ENCODE measurements at places on chromosomes 3 and 15.
A peak's percentile ranks its signal among the peaks of the same experiment; 100 is the strongest.

- peak; percentile 24 for DNase-seq
These were observed 1.3 kb downstream of the CHST13 start for GRCh38 chr3:126525091-126525852.

GRCh38 chr15:79900087-79900486 lies 3.3 kb upstream of the MTHFS start:
- DNase-seq: no peak

DNA sequence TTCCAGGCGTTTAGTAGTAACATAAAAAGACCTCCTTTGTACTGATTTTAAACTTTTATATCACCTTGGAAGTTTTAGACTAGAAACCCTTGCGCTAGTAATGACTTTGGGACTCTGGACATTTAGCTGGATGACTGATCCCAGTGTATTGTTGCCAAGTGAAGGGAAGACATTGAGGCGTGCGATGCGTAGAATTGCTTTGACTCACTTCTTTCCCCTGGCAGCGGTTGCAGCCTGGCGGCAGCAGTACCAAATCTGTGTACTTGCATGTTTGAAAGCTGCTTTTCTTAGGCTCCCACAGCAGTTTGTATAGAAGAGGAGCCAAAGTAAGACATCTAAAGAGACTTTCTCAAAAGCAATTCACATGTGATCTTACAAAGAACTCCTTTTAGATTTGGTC lies 151.6 kb downstream of the BBX start:
- DNase-seq: no peak

GRCh38 chr3:5187920-5188418 lies 462 bp downstream of the EDEM1 start:
- peak; percentile 73 for DNase-seq

DNA sequence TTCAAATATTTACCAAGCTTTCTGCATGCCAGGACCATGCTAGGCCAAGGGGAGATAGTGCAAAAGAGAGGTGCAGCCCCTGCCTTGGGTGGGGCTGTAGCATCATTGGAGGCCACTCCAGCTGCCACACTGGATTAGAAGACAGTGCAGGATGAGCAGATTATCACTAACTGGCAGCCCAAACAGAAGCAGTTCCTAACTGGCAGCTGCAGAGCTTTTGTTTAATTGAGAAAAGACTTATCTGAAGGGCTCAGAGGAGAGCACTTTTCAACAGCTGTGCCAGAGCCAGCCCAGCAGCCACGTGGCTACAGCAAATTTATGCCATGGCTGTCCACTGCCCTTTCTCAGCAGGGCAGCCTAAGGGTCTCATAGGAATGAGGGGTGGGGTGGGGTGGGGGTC lies 13.5 kb upstream of the ACSBG1 start:
- DNase-seq: no peak

- no peak for DNase-seq
These were observed 23.4 kb upstream of the MAP4 start for GRCh38 chr3:48039487-48040190.

- DNase-seq: no peak
These were observed 293.7 kb downstream of the NSUN3 start for GRCh38 chr3:94356581-94356980.

DNA sequence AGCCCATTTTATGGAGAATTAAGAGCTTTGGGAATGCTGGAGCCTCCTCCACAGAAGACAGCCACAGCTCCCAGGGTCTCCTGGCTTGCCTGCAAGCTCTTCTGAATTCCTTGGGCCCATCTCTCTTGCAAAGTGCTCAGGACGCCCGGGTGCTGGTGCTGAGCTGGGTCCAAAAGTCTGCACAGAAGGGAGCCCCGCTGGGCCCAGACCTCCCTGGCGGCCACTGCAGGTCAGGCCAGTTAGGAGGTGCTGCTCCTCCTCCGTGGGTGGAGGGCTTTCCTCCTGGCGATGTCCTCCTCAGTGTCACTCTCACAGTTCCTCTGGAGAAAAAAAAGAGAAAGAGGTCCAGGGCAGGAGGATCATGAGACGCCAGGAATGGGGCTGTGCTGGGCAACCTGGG lies 74.5 kb upstream of the HERC1 start:
- DNase-seq: no peak

DNA sequence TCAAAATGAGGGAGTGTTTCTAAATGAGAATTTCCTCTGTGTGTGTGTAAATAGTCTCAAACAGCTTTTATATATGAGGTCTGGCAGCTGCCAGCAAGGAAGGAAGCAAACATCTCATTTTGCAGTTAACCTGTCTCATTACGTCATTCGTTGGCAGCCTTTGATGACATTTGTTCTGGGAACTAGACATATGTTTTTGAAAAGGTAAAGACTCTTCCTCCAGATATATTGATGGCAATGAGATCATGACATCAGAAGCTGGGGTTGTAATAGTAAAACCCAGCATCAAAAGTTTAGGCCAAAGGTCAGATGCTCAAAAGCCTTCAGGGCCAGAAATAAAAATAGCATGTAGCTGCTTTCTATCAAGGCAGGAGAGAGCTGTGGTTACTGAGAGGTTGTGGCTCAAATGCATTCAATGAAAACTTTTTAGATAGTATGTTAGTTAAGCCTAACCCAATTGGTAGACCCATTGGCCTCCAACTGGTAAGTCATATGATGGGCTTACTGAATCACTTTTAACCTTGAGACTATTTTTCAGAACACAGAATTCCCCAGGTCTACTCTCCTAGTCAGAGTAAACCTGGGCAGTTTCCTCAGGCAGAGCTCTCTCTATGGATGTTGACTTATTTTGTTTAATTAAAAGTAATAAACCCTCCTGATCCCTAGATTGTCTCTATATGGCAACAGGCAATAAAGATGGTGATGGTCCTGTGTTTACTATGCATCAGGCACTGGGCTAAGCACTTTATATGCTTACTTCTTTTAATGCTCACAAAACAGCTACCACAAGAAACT lies 386.5 kb upstream of the CFAP20DC start:
- DNase-seq: no peak

GRCh38 chr3:55173504-55173903 lies 245.6 kb upstream of the LRTM1 start:
- no peak for DNase-seq

- no peak for DNase-seq
These were observed 56.4 kb downstream of the RPL39L start for GRCh38 chr3:187082758-187083375.

DNA sequence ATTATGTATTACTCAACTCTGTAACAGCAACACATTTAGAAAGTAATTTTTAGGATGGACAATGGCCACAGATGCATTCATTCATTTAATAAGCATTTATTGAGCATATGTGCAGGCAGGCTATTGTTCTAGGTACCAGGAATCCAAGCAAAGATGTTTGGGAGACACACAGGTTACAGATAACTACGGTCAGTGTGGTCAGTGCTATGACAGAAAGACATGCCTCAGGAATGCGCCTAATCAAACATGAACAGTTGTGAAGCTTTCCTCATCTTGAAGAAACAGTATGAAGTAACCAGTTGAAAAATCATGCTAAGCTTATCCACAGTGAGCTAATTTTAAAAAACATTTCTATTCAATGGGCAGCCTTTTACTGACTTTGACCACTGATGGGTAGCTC lies 155.4 kb upstream of the CCDC54 start:
- DNase-seq: no peak

DNA sequence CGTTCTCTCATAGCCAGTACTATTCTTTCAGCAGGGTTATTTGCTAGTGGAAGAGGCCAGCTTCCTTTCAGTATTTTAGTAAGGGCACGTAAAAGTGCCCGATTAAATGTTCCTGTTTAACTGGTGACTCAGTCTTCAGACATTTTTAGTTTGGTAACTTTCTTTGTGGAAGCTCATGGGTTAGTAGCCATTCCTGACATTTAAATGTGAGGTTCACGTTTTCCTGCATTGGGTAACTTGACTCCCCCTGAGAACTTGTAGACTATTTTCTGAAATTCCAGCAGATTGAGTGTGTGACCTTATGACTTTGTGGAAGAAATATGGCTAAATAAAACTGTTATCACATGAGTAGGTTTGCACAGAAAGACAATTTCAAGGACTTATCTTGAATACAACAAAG lies 16.9 kb downstream of the ABHD2 start:
- no peak for DNase-seq

GRCh38 chr3:114406286-114406685 lies 112.5 kb downstream of the TIGIT start:
- DNase-seq: no peak

- DNase-seq: no peak
These were observed 9.0 kb upstream of the PIK3R4 start for GRCh38 chr3:130755666-130756065.

- no peak for DNase-seq
These were observed 766.5 kb upstream of the CFAP20DC start for GRCh38 chr3:59816312-59816711.

DNA sequence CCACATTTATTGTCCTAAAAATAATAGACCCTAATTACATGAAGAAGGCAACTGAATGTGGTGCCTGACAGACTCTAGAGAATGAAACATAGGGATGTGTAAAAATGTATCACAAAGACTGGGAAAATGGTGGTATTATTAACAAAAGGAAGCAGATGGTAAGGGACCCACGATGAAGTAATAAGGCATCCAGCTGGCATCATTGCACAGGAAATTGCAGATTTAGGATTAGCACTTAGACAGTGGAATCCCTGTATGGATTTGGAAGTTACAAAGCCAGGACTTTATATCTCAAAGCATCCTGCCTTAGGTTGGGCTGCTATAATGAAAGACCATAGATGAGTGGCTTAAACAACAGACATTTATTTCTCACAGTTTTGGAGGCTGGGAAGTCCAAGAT lies 104.3 kb downstream of the PPM1L start:
- DNase-seq: no peak

- DNase-seq: no peak
These were observed 30.2 kb upstream of the IREB2 start for GRCh38 chr15:78407608-78408354.

DNA sequence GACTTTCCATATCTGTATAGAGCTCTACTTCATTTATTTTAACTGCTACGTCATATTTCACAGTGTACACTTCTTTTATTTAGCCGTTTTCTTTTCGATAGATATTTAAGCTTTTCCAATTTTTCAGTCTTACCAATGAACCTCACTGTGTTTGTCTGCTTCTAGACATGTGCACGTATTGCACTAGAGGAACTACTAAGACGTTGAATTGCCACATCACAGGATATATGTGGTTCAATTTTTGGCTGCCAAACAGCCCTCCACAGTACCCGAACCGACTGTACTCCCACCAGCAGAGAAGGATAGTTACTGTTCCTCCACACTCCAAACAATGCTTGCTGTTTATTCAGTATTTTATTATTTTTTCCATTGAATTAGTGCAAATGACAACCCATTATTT lies 2.0 kb downstream of the NR1I2 start:
- DNase-seq: no peak

DNA sequence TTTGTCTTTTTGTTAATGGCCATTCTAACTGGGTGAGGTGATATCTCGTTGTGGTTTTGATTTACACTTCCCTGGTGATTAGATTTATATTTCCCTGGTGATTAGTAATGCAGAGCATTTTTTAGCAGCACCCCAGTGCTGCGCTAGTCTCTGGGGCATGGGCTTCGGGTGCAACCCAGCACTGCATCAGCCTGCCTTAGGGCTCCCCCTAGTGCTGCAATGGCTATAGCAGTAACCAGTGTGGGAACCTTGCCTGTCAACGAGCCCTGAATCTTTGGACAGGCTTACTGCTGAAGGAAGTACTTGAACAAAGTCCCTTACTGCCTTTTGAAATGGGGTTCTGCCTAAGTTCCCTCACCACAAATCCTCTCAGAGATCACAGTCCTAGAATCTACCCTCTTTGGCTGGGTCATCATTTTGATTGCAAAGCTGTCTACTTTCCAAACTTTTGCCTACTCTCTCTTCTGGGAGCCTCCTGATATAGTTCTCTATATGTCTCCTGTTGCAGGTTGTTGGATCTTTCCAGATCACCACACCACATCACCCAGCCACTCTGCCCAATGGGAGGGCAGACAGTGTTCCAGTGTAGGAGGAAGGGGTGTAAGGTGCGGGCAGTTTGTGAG lies 79.2 kb upstream of the CCNL1 start:
- peak; percentile 64 for DNase-seq

GRCh38 chr3:55620351-55621025 lies 133.4 kb upstream of the WNT5A start:
- DNase-seq: no peak

DNA sequence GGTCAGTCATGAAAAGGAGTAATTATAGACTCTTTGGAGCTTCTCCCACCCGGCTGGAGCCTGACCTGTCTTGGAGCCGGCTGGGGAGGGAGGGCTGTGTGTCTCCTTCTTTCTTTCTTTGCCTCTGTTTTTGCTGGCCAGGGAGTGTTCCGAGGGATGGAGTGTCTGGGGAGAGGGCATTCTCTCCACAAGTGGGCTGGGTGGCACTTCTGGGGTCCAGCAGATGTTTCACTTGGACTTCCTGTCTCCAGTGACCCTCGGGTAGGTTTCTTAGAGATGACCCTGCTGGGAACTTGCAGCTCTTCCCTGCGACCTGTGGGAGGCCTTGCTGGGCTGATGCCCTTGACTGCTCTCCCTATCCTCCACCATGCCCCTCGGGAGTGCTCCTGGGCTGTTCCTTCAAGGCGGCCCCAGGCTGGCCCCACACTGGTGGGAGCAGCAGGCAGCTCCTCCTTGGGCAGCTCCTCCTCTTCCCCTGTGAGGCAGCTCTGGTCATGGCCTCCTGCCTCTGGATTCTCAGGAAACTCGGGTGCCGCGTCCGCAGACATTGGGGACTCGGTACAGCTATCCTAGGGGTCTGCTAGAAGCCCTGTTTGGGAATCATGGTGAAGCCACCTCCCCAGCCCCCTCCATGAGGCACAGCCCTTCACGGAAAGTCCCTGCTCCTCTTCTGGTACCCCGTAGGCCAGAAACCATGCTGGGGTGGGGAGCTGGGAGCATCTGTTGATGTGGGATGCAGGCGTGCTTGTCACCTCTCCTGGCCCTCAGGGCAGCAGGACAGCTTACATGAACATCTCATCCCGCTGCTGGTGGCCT lies 44.9 kb downstream of the APBA2 start:
- no peak for DNase-seq

GRCh38 chr3:138408751-138409570 lies 25.5 kb upstream of the ESYT3 start:
- no peak for DNase-seq

Data from Right ventricle myocardium superior (tissue), 1 donor.